Right renal pelvis (tissue), 4 donors: ENCODE measurements at places on chromosomes 7 and 10.

GRCh38 chr7:134365341-134366054, 48.8 kb upstream of the SLC35B4 start:
- no peak for DNase-seq

DNA sequence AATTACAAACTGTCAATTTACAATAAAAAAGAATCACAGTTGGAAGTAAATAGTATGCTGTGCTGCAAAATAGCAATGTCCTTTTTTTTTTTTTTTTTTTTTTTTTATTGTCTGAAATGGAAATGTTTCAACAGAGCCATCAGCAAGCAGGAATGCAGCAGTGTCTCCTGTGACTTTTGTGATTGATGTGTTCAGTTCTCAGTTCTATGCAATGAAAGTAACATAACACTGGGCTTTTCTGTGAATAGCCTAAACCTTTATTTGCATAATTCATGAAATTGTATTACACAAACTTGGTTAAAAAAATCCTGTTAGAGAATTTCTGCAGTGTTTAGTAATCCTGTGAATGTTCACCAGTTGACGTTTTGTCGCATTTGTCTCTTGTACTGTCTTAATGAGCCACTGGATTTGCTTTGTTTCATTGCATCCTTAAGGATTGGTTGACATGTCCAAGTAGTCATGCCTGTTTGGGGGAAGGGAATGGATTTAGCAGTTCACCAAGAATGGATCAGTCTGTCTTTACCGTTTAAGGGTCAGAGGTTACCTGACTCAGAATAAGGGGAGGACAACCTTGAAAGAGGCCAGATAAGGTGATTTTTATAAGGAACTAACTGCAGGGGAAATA, 192.7 kb downstream of the MLLT10 start:
- DNase-seq, result no peak

DNA sequence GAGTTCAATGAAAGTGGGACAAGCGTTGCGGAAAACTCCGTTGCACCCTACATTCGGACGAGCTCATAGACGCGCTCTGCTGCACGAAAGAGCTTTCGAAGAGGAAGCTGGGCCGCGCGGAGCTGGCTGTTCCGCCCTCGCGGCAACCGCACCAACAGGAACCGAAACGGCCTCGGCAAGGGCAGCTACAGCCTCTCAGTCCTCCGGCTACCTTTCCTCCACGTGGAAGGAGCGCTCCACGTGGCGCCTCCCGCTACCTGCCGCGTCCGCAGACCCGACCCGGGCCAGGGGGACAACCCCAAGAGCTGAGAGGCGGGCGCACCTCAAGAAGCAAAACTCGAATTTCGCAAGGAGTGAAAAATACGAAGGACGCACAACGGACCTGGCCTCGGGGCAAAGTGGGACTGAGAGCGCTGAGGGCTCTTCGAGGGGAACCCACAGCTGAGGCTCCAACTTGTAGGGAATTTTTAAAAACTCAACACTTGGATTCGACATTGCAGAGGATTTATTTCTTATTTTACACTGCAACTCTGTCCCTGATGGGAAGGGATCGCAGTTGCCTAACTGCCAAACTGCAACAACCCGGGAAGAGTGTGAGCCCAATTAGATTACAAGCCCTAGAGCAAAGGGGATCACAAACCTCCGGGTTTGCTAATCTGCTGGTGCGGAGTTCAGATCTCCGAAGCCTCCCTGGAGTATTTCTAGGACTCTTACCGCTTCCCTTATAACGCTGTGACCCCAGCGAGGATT, 1.4 kb downstream of the HPSE2 start:
- no peak for DNase-seq

- DNase-seq, result no peak
Measured at GRCh38 chr7:132443761-132444520, 132.3 kb downstream of the PLXNA4 start.

- DNase-seq, result no peak
Measured at GRCh38 chr7:142811154-142811737, 40.5 kb downstream of the PRSS2 start.

DNA sequence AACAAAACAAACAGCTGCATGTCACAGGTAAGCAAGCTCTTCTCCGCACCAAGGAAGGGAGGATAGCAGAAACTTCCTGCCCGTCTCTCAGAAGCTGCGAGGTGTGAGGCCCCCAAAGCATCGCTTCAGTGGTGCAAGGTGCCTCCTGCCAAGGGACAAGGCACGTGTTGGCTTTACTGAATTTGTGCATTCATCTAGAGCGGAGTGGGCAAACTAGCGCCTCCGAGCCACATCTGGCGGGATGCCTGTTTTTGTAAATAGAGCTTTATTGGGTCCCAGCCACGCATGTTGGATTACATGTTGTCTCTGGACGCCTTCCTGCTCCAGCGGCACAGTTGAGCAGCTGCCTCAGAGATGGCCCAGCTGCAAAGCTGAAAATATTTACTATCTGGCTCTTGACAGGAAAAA, 27.7 kb downstream of the PHYH start:
- no peak for DNase-seq

- DNase-seq, result no peak
Measured at GRCh38 chr7:90387470-90388240, 15.6 kb upstream of the CLDN12 start.

DNA sequence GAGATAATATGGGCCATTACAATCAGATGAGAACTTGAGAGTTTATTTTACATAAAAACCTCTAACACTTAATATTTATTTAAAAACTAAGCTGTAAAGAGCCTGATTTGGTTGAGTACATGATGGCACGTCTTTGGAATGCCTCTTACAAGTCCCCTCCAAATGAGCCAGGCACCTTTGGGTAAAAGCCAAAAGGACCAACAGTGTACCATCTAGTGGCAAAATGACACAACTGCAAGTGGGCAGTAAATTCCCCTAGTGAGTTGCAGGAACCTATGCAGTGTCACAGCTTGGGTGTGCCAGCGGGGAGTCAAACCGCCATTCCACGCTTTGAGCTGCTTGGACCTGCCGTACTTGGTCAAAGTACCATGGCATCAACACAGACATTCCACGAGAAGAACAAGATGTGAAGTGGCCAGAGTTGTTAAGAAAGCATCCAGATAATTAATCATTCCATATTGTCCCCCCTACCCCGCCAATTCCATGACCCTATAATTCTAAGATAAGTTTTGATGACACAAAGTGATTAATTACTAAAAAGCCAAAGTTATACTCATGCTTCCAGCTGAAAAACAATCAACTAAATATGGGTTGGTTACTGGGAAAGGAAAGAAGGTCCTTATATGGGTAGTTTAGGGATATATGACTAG, 115.2 kb downstream of the SORBS1 start:
- no peak for DNase-seq

GRCh38 chr10:12757351-12757750, 244.2 kb downstream of the CCDC3 start:
- DNase-seq, result no peak

DNA sequence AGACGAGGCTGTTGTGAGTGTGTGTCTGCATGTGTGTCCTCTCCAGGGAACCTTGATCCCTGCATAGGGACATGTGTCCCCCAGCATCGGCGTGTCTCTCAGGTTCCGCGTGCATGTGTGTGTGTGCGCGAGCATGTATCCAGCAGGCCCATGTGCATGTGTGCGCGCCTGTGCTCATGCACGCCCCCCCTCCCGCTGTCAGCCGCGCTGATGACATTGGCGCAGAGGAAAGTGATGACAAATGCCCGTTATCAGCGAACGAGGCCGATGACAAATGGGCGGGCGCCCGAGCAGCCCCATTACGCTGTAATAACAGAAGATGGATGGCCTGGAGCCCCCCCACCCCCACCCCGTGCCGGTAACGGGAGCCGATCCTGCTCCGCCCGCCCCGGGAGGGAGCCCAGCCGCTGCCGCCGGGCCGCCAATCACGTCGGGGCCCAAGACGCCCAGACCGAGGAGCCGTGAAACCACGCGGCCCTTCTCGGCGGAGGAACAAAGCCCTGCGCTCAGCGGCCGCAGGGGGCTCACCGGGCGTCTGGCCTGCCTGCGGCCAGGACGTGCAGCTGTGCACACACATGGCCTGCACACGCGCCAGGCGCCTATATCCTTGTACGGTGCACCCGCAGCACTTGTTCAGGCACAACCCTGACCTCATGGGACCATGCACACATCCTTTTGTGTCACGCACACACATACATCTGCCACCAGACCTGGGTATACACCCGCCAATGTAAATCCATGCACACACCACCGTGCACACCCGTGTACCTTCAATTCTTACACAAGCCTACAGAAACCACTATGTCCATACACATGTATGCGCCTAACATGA, 21.5 kb downstream of the POLL start:
- no peak for DNase-seq

GRCh38 chr10:11338160-11338844, 273.1 kb downstream of the USP6NL start:
- no peak for DNase-seq

DNA sequence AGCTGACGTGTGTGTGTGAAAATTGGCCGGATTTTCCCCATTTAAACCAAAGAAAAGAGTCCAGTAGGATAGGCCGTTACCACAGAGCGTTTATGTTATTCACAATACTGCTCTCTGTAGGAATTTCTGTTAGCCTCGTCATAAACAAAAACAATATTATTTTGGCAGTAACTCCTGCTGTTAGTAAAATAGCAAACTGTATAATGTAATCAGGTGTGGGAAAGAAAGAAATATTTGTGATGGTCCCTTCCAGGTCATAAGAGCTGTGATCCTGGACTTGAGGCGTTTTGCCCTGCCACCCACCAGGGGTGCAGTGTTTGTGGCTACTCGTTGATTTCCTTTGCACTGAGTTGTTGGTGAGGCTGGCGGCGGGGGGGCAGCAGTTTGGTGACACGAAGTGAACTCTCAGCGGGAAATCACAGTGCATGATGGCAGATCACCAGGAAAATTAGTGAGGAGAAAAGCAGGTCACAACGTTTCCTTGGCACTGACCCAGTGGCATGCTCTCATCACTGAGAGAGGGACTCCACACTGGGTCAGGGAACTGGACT, 2.8 kb downstream of the EEPD1 start:
- DNase-seq, result no peak

GRCh38 chr7:3725155-3726059, 424.4 kb downstream of the SDK1 start:
- DNase-seq, result no peak

GRCh38 chr7:89073776-89074175, 278.2 kb upstream of the TEX47 start:
- DNase-seq, result no peak

DNA sequence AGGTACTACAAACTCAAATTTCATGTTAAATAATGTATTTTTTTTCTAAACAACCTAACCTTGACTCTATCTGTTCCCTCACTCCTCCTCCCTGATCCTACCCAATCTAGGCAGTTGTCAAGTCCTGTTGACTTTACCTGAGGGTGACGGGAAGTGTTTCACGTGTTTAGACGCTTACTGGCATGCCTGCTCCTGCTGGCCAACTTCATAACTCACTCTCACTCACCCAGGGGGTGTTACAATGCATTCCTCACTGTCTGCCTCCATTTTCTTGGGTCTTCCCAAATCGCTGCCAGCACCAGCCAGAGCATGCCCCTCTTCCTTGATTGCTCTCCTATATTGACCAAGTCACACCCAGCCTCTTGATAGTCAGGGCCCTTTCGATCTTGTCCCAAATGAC, 28.3 kb downstream of the CRCP start:
- no peak for DNase-seq

- DNase-seq, result no peak
Measured at GRCh38 chr10:4533621-4534020, 292.4 kb upstream of the AKR1E2 start.

- DNase-seq, result no peak
Measured at GRCh38 chr7:144884896-144885295, 49.0 kb upstream of the TPK1 start.

- DNase-seq, result no peak
Measured at GRCh38 chr10:120429395-120429794, 27.6 kb upstream of the PLPP4 start.
